ENCODE measurements at places on chromosomes 6 and 20. TPM values are rescaled to one million over a fixed set of nuclear protein-coding genes. Genes with fewer than 3 reads are reported as not detected.

DNA sequence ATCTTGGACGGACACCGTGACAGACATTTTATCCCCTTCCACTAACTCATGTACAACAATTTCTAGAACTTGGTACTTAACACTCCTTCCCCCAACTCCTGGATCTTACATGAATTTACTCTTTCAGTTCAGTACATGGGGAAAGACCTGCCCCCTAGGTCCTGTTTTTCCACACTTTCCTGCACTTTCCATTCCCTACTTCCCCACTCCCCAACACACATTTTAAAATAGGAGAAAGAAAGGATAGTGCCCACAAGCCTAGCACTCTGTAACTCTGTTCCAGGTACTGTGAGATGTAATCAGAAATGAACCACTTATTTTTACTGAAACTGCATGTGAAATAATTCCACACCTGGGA lies 1.3 kb downstream of the ADGRG6 start:
- no peak for DNase-seq
- no peaks in the 10 kb centered on the region for H3K27me3 ChIP-seq
- H3K4me1 ChIP-seq: peaks cover 11% of the 10 kb centered on the region
- no peaks in the 10 kb centered on the region for H3K36me3 ChIP-seq

DNA sequence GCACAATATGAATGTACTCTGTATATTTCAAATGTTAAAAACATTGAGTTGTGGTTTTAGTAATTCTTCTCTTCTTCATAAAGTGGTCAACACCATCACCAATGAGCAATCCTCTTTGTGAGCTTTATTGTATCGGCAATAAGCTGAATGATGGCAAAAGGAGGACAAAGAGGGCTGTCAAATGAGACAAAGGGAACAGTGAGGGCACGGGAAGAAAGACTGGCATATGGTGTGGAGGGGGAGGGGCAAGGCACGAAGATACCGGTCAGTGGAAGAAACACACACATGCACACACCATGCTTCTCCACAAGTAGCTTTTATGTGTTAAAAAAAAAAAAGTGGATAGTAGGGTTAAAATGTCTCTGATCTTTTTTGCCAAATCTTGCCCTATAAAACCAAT lies 506.8 kb upstream of the CITED2 start:
- no peak overlapping the region for H3K4me3 ChIP-seq
- H3K27ac ChIP-seq: no peak overlapping the region
- no peak for DNase-seq
- H3K4me1 ChIP-seq: peaks cover 24% of the 10 kb centered on the region
- H3K36me3 ChIP-seq: no peaks in the 10 kb centered on the region

DNA sequence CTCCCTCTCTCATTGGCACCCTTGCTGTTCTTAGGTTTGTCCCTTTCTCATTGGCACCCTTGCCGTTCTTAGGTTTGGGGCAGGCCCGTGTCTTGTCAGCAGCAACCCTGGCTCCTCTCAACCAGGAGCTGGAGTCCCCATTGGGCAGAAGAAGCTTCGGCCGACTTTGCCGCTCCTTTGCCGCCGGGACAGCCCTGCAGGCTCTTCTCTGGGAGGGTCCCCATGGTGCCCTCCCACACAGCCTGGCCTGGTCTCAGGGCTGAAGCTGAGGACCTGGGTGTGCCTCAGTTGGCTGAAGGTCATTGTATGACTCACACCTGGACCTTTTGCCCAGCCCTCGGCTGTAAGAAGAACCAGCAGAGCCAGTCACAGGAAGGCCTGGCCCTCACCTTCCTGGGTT lies 59.6 kb downstream of the PPP1R14C start:
- H3K27me3 ChIP-seq: no peaks in the 10 kb centered on the region
- H3K4me3 ChIP-seq: no peak overlapping the region
- no peak for DNase-seq

DNA sequence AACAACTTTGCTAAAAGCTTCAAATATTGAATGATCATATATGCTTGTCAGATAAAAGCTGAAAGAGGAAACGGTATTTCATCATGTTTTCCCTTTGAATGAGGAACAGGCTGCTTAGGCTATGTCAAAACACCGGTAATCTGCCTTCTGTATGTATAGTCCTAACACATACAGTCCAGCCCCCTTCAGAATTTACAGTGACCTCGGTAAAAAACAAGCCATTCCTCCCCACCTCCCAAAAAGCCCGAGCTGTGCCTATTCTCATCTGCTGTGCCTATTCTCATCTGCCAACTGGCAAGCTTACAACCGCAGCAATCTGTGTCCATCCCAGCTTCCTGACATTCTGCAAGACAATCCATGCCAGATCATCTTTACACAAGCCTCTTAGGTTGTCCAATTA lies 26.8 kb upstream of the UBE2J1 start:
- no peaks in the 10 kb centered on the region for H3K4me1 ChIP-seq
- H3K27ac ChIP-seq: no peak overlapping the region
- no peaks in the 10 kb centered on the region for H3K36me3 ChIP-seq
- no peak overlapping the region for H3K4me3 ChIP-seq

DNA sequence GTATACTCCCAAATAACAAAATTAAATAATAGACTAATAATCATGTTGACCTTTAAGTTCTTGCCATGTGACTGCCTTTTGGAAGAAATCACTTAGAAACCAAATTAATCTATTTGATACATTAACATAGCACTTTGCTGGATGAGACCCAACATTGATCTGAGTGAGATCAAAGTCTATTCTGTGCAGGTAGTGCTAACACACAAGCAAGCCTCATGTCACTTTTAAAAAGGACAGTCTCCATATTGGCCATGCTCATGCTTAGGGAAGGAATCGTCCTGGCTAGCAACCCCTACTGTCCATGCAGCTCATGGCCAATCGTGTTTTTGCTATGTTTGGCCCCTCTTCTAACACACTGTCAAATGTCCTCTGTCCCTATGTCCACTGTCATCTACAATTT lies 35.8 kb upstream of the RNF217 start:
- no peak overlapping the region for H3K4me3 ChIP-seq
- no peak overlapping the region for H3K27ac ChIP-seq
- H3K36me3 ChIP-seq: no peaks in the 10 kb centered on the region
- H3K4me1 ChIP-seq: no peaks in the 10 kb centered on the region
- DNase-seq: no peak

DNA sequence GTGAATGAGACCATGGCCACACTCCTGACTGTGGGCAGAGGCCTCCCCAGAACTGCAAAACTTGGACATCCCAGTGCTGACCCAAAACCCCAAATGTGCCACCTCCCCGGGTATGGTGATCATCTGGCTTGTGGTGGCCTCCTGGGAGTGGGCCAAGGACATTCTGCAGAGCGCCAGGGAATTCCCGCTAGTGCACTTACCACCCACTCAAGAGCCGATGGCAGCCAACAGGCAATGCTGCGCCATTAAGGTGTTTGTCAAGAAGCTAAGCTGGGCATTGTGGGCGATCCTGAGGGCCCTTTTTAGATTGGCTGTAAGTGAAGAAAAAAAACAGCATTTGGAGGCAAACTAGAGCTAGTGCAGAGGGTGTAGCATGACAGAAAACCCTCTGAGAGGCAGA lies 9.4 kb downstream of the MMP24 start:
- no peaks in the 10 kb centered on the region for H3K27me3 ChIP-seq
- H3K36me3 ChIP-seq: no peaks in the 10 kb centered on the region
- H3K4me3 ChIP-seq: no peak overlapping the region
- no peak for DNase-seq

- H3K27ac ChIP-seq: no peak overlapping the region
- no peaks in the 10 kb centered on the region for H3K36me3 ChIP-seq
- no peaks in the 10 kb centered on the region for H3K4me1 ChIP-seq
- DNase-seq: no peak
These were observed 122.1 kb upstream of the SPACA1 start for GRCh38 chr6:87925373-87926060.

DNA sequence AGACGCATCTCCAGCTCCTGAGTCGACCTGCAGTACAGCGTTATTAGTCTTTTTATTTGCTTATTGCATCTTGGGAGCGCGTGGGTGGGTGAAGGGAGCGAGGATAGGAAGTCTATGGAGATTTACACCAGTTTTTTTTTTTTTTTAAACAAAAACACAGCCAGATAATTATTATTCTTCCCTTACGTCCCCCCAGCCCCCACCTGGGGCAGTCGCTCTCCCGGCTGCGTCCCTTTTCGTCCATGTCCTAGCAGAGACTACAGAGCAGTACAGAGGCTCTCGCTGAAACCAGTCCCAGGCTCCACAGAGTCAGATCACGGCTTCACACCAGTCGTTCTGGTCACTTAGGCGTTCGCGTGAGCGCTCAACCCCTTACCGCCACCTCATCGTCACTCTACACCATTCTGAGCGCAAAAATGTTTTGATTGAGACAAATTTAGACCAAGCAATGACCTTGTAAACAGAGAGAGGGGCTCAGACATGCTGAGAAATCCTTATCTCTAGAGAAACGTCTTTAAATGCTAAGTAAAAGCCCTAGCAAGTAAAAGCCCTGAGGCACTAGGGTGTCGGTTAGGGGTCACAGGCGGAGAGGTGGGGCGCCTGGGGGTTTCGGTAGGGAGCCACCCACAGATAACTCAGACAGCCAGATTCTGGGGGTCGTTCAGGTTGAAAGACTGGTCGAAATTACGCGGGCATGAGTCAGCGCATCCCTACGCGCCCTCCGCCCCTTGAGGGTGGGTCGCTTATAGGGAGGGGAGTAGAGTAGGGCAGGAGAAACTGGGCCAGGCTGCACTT lies 975 bp upstream of the PPT2 start:
- peak overlapping the region; percentile 94 for H3K4me3 ChIP-seq
- no peak for DNase-seq
- peaks cover 6% of the 10 kb centered on the region for H3K36me3 ChIP-seq

Gene SPO11
- not detected for total RNA-seq

Gene FAM217A
- not detected for total RNA-seq

Measured in thoracic aorta (tissue), 2 donors.